ENCODE measurements at places on chromosomes 3 and 15.
A peak's percentile ranks its signal among the peaks of the same experiment; 100 is the strongest.

DNA sequence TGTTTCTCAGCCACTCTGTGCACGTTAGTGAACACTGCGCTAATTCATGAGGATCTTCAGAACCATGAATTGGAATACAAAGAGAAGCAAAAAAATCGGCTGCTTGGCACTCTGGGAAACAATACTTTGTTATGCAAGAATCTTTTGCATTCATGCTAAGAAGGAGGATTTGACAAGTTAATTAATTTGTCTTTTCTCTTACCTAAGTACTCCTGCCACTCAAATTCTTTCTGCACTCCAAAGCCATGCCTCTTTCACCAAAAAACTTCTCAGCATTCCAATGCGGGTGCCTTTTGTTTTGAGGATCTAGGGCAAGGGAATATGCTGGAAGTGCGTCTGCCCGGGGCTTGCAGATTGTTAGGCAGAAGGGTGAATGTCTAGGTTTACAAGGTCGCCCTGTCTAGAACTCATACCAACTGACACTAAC, 11.3 kb upstream of the KAT2B start:
- no peak for DNase-seq

- no peak for DNase-seq
Observed at GRCh38 chr3:46878781-46879436, 1.4 kb downstream of the PTH1R start.

DNA sequence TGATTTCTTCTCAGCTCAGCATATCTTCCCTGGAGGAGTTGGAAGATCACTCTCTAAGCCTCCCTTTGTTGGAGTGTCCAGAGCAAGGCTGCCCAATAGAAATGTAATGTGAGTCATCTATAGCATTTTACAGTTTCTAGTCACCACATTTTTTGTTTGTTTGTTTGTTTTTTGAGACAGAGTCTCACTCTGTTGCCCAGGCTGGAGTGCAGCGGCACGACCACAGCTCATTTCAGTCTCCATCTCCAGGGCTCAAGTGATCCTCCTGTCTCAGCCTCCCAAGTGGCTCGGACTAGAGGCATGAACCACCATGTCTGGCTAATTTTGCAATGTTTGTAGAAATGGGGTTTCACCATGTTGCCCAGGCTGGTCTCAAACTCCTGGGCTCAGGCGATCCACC, 21.3 kb downstream of the KLHL6 start:
- DNase-seq = peak; percentile 46

DNA sequence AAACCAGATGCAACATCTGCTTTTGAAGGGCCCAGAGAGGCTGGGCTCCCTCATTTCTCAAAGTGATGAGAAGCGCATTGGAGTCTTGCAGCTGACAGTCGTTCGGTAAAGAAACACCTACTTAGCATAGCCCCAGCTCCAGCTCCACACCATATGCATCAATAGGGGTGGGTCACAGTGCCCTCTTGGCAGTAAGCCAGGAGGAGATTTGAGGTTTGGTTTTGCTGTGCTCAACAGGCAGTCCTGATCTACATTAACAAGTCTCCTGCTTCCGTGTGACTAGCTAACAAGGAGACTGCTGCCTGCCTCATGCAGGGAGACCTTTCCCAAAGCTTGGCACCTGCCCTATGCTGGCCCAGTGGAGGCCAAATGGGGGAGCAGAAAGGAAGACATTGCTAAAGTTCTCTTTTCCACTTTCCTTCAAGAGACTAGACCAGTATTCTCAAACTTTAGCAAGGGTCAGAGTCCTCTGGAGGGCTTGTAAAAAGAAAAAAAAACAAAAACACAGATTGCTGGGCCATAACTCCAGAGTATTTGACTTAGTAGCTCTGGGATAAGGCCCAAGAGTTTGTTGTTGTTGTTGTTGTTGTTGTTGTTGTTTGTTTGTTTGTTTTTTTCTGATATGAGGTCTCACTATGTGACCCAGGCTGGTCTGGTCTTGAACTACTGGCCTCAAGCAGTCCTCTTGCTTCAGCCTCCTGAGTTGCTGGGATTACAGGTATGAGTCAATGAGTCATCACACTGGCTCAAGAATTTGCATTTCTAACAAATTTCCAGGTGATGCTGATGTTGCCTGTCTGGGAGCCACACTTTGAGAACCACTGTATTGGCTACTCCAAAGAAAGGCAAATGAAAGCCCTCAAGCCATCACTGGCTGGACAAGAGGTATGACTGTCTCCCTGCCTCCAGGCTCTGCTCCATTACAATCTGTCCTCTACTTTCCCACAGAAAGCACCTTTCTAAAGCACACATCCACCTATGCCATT, 294.9 kb downstream of the RORA start:
- DNase-seq = peak; percentile 37

DNA sequence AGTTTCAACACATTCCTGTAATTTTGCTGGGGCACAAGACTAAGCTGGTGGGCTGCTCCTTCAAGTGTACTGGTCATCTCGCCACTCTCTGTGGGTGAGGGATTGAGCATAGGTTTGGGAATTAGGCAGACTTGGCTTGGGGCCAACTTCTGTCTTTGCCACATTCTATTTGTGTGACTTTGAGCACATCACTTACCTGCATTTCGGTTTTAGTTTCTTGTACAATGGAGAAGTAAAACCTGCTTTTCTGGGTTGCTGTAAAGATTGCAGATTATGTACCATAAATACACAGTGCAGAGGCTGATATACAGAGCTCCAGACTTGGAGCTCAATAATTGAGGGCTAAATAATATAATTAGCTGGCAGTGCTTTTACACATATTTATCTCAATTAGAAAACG, 162.1 kb downstream of the C3orf38 start:
- no peak for DNase-seq

- no peak for DNase-seq
Observed at GRCh38 chr3:169869484-169870220, at the start of gene LRRC31. Gene LRRC31 (minus strand): TSS chr3:169869935. CDS start chr3:169869807, 128 bp downstream.

DNA sequence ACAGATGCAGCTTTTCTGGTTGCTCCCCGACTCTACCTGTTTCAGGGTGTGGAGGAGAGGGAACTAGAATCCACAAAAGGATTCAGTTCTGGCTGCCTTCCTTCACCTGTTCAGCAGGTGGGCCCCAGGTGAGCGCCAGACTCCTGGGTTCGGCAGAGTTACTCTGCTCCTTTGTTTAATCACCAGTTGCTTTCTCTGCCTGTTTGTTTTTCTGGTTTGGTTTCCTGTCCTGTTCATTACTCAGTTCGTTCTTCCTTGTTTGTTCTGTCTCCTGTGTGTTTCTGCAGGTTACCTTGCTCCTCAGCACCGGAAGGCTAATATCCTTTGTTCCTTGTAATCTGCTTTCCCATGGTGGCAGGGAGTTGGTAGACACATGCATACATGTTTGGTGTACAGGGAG, 508.5 kb upstream of the ATP11B start:
- DNase-seq = peak; percentile 78

DNA sequence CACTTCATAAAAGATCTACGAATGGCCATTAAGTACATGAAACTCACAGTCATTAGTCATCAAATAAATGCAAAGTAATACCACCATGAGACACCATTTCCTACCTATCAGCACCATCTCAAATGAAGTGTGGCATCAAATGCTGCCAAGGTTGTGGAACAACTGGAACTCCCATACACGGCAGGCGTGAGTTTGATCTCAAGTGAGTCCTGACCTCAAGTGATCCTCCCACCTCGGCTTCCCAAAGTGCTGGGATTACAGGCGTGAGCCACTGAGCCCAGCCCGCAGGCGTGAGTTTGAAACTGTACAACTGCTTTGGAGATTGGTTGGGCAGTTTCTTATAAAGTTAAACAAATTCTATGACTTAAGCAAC, 28.8 kb upstream of the HDAC11 start:
- peak; percentile 77 for DNase-seq

- no peak for DNase-seq
Observed at GRCh38 chr3:55717481-55717880, 230.4 kb upstream of the WNT5A start.

- no peak for DNase-seq
Observed at GRCh38 chr15:47844437-47844836, 127.1 kb downstream of the SEMA6D start.

- DNase-seq = no peak
Observed at GRCh38 chr3:94423578-94423977, 360.7 kb downstream of the NSUN3 start.

DNA sequence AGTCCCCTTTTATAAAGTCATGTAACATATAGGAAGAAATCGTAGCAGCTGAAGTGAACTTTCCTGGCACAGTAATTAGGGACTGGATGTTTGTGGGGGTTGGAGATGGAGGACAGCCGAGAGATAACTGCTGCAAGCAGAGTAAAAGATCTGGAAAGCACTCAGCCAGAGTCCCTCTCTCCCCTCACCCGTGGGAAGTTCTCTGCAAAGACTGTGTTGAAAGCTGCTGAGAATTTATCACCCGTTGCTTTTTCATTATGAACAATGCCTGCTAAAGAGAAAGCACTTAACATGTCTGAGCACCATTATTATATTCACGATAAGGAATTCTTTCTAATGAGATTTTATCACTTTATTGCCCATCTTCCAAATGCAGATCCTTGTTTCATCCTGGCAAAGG, 248.8 kb downstream of the SHOX2 start:
- DNase-seq = no peak

DNA sequence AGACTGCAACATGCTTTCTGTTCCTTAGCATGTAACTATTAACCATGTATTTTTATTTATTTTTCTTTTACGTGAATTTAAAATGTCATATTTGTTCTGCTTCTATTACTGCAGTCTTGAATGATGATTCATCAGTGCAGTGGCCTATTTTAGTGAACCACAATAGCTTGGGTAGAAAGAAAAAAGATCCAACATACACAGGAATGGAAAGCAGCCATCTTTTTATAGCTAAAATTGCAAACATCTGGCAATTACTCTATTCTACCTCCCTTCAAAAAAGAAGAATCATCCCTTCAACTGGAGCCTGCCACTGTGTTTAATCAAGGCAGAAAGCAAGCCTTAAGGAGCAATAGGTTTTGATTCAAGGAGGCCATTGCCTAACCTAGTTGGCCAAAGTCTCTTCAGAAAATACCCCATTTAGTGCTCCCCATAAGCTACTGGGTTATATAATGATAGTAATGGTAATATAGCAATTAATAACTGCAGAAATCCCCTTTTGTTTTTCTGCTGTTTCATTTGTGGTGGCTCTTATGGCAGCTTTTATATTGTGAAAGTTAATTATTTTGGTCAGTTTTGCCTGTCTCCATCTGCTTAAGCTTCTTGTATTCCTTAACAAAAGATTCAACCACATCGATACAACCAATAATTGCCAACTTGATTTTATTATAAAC, 267.3 kb downstream of the LPP start:
- DNase-seq = peak; percentile 45

DNA sequence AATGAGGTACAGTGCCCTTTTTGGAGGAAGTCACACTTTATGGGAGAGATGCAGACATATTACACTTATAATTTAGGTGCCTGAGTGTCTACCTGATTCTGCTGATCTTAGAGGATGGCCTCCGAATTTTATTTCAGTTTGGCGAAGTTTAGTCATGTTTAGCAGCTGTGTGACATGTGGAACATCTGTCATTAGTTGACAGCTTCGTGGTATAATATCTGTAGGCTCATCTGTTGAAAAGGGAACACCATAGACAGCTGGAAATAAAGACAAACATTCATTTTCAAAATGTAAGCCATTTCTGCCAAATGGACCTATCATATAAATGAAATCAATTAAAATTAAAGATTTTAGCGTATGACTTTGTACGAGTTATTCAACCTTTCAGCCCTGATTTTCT, 165.4 kb downstream of the CFAP20DC start:
- DNase-seq = no peak

DNA sequence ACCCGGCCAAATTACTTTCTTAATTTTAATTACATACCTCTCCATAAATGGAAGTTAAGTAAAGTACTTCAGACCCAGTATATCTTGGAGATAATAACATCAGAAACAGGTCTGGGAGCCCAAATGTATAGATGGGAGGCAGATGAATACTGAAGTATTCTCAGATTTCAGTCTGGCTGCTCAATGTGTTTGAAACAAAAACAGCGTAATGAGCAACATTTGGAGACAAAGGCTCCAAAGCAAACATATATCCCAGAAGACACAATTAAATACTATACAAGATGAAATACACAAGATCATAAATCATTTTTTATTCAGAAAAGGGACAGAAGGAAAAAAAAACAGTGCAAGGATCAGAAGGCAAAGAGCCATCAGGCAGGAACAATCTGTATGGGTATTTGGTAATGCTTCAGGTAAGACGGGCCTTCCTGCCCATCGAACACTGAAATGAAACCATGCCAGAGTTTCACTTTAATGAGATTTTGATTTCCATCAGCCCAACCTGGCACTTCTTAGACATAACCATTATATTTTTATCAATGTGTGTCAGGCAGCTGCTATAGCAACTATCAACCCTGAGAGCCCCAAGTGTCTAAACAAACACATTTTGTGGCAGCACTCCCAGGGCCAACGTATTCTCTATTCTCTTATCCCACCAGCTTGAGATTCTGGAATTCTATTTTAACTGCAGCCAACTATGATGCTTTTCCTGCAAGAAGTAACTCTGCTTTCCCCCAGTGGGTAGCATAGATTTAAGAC, 210.8 kb downstream of the STT3B start:
- DNase-seq = no peak

DNA sequence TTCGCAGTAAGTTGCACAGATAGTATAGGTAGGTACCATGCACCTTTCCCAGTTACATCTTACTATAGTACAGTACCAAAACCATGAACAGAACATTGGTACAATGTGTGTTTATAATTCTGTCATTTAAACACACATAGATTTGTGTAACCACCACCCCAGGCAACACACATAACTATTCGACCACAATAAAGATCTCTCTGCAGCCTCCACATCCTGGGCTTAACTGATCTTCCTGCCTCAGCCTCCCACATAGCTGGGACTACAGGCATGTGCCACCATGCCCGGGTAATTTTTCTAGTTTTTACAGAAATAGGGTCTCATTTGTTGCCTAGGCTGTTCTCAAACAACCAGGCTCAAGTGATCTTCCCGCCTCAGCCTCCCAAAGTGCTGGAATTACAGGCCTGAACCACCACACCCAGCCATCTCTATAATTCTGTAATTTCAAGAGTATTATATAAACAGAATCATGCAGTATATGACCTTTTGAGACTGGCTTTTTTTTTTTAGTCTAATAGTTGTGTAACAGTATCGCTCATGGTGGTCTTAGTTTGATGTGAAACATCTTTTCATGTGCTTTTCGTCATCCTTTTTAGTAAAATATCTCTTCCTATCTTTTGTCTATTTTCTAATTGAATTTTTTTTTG, 13.3 kb upstream of the TMF1 start:
- no peak for DNase-seq

- no peak for DNase-seq
Observed at GRCh38 chr3:119409844-119410243, 53.6 kb downstream of the TMEM39A start.

- DNase-seq = no peak
Observed at GRCh38 chr3:173416070-173416469, 18.5 kb downstream of the NLGN1 start.

DNA sequence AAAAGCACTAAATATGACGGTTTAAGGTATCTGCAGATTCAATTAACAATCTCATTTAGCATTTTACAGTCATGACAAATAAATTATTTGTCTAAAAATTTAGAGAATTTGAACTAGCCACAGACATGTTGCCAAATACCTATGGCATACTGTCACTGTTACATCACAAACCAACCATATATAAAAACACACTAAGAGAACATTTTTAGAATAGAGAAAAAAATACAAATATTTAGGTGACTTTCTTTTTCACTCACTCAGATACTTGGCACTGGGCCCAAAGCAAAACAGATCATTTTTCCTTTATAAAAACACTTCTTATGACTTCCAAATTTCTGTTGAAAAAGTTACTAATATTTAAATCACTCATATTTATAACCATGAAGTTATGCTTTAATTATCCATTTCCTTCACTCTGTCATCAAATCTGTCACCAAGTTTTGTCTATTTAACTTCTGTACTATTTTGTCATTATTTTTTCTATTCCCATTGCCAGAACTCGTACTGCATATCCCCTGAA, 644.7 kb downstream of the OTOL1 start:
- DNase-seq = peak; percentile 8

- DNase-seq = no peak
Observed at GRCh38 chr3:88408935-88409334, 259.2 kb downstream of the C3orf38 start.
